Left ventricle myocardium inferior (tissue), 1 donor: ENCODE measurements at places on chromosomes 1 and 21. TPM values are rescaled to one million over a fixed set of nuclear protein-coding genes. Genes with fewer than 3 reads are reported as not detected.

GRCh38 chr1:236495467-236496112 is 28.2 kb upstream of the LGALS8 start:
- H3K4me3 ChIP-seq, result no peak overlapping the region
- peak overlapping the region; percentile 68 for H3K27ac ChIP-seq

- no peak for DNase-seq
- peak overlapping the region; percentile 89 for H3K4me3 ChIP-seq
- no peak overlapping the region for H3K27ac ChIP-seq
Measured at GRCh38 chr1:43651902-43652301, 2.0 kb downstream of the KDM4A start.

DNA sequence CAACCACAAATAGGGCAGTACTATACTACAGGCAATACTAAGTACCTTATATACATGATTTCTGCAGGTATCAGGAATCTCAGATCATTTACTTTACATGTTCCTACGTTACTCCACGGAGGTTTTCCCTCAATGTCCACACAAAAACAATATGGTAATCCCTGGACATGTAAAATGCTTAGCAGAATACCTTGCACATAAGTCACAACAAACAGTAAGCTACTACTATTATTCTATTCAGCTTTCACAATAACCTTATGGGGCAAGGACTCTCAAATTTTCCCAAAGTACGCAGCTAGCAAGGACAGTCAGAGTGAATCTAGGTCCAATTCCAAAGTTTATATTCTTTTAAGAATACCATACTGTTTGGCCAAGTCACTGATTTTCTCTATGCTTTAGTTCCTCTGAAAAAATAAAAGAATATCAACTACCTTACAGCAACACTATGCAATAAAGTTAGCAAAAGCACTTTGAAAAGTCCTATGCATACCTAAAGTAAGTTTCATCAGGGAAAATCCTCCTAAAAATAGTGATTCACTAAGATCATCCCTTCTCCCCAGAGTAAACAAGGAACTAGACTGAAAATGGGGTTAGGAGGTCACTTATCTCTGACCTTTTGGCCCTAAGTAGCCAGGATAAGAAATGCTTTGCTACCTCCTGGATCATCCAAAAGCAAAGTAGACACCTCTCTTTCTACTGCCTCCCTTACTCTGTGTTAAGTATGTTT is 67.4 kb downstream of the LUZP1 start:
- H3K27ac ChIP-seq, result peak overlapping the region; percentile 72
- H3K27me3 ChIP-seq, result no peaks in the 10 kb centered on the region
- peaks cover 7% of the 10 kb centered on the region for H3K36me3 ChIP-seq
- DNase-seq, result no peak

- no peak overlapping the region for H3K27ac ChIP-seq
- H3K36me3 ChIP-seq, result no peaks in the 10 kb centered on the region
- peaks cover 5% of the 10 kb centered on the region for H3K4me1 ChIP-seq
Measured at GRCh38 chr1:30748098-30748698, 9.4 kb downstream of the LAPTM5 start.

DNA sequence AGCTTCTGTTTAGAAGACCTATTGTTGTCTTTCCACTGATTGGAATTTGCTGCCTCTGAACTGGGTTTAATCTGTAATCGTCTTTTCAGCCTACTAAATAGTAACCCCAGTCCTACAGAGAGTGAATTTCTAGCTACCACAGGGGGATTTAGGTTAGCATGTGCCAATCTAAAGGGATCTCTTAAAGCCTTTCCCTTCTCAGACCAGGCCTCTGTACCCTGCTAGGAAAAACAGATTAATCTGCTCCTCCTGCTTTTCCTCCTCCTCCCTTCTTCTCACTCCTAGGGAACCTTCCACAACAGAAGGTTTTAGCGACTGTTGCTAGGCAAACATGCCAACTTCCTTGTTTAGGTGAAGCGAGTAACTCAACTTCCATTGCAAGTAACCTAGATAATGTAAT is 1.3 kb upstream of the RC3H1 start:
- peak overlapping the region; percentile 98 for H3K27ac ChIP-seq
- peaks cover 3% of the 10 kb centered on the region for H3K36me3 ChIP-seq
- no peak for DNase-seq
- H3K4me3 ChIP-seq, result no peak overlapping the region
- peaks cover 49% of the 10 kb centered on the region for H3K4me1 ChIP-seq

Gene KCNT2
- total RNA-seq, result 0.60 TPM
